ENCODE measurements at places on chromosomes 7 and 10. TPM values are rescaled to one million over a fixed set of nuclear protein-coding genes. Genes with fewer than 3 reads are reported as not detected.
A peak's percentile ranks its signal among the peaks of the same experiment; 100 is the strongest.

The ERV3-1 gene
- 11.4 TPM for total RNA-seq

GRCh38 chr10:98659951-98660350 is 213.2 kb upstream of the HPS1 start:
- H3K27ac ChIP-seq: no peak overlapping the region
- no peak for DNase-seq
- no peaks in the 10 kb centered on the region for H3K36me3 ChIP-seq

DNA sequence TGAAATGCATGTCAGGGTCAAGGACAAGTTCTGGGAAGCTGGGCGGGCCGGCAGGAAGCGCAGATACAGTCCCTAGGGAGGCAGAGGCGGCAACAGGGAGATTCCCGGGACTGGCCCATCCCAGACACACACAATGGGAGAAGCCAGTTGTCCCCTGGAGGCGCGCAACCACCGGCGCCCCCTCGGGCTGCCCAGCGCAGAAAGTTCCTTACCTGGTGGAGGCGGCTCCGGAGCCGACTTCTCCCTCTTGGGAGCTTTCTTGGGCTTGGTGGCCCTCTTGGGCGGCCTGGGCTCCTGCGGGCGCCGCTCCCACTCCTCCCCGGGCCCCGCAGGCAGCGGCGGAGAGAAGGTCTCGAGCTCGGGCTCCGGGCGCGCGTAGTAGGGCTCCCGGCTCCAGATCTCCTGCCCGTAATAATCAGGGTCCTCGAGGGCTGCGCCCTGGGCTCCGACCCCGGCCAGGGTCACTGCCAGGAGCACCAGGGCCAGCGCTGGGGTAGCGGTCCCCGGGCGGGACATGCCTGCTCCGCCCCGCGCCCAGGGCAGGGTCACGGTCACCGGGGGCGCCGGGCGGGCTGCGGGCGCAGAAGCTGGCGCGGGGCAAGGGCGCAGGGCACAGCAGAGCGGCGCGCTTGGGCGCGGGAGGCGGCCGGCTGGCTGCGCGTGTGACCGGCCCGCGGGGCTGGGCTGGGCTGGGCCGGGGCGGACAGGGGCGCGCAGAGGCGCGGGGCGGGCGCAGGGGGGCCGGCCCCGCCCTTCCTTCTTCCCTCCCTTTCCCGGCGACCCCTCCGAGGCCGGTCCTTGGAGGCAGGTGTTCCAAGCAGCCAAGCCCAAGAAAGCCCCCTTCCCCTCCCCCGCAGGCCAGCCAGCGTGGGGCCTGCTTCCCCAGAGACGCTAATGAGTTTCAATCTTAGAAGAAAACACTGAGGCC is at the start of gene CPXM2:
CPXM2 (minus strand) TSS at position 664 of the 928 bp plus-strand sequence; CDS start at position 516, 148 bp downstream.
- H3K27me3 ChIP-seq: no peaks in the 10 kb centered on the region
- peak within 1 kb of the TSS; percentile 45 for H3K4me3 ChIP-seq
- H3K4me1 ChIP-seq: peaks cover 8% of the 10 kb centered on the region
- no peaks in the 10 kb centered on the region for H3K36me3 ChIP-seq

- peak; percentile 47 for DNase-seq
- no peak overlapping the region for H3K4me3 ChIP-seq
- peaks cover 2% of the 10 kb centered on the region for H3K4me1 ChIP-seq
- no peak overlapping the region for H3K27ac ChIP-seq
- H3K27me3 ChIP-seq: no peaks in the 10 kb centered on the region
Measured at GRCh38 chr7:27346531-27347275, 104.1 kb downstream of the EVX1 start.
